Stimulated activated naive CD4-positive, alpha-beta T cell treated with Interleukin-2 at 50 U/mL for 16 hours (primary cell): ENCODE measurements at places on chromosomes 7 and 10.
A peak's percentile ranks its signal among the peaks of the same experiment; 100 is the strongest.

GRCh38 chr7:43099750-43100149 is 12.7 kb upstream of the HECW1 start:
- no peak for DNase-seq

DNA sequence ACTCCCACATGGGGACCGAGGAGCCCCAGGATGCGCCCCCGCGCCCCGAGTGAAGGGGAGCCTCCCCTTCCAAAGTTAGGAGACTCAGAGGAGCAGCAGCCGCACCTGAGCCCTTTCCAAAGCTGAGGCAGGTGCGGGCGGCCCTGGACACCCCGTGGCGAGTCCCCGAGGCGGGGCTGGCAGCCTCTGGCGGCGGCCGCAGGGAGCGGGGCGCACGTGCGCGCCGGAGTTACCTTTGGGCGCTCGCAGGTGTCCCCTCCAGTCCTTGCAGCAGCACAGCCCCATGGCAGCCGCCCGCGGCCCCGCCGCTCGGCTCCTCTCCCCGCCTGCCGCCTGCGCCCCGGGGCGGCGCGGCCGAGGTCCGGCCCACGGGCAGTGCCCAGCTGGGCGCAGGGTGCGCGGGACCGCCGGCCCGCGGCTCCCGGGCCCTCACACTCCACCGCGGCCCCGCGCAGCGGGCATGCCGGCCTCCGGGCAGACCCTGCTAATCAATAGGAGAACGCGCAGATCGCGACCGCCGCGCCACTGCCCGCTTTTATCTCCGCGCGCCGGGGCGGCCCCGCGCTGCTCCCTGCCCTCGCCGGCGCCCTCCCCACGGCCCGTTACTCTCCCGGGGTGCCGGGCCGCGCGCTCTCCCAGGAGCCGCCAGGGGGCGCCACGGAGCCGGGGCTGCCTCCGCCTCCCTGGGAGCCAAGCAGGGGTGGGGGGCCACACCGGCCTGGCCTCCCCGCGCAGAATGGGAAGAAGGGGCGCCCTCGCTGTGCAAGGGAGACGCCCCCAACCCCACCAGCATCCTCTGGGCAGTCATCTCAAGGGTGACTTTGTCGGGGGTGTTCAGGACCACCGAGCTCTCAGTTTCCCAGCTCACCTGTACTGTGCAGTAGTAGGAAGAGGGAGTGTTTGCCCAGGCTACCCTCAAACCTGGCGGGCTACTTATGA is 80.8 kb downstream of the ARHGAP22 start:
- no peak for DNase-seq

DNA sequence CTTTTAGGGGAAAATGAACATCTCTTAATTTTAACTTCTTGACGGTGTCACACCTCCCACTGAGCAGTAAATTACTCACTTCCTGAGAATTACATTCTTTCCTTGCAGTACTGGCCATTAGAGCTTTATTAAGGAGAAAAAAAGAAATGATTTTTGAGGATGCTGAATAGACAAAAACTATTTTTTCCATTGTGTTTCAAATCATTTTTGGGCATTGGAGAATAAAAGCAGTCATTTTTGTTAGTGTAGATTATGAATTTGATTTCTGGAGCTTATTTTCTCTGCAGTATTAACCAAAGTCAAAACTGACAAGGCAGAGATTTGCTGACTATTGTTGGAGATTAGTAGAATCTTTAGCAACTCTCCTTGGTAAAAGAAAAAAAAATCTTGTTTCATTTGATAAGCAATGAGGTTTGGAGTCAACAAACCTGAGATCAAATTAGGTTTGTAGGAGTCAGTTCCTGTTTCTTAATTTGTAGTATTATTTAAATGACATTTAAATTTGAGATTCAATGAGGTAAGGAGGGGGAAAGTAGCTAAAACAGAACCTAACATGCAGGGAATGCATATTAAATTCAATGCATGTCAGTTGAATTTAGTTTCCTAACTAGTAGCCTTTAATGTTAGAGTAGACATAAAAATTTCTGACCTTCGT is 70.6 kb downstream of the AP3M1 start:
- DNase-seq, result no peak

GRCh38 chr7:45178241-45179225 is 20.9 kb downstream of the RAMP3 start:
- no peak for DNase-seq

DNA sequence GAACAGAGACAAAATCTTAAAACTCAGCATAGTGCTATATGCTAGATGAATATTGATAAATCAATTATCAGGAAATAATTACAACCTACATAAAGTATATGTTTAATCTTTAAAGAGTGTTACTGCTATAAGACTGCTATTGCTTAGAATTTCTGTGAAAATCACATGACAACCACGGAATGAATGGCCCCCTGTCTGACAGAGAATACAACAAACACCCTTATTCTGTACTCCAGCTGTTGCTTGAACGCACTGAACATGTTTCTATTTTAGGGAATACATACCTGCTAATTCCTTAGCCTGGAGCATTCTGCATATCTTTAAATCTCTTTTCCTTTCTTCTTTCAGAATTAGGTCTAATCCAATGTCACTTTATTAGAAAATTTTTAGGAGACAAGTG is 452.4 kb upstream of the PHF14 start:
- DNase-seq, result no peak

DNA sequence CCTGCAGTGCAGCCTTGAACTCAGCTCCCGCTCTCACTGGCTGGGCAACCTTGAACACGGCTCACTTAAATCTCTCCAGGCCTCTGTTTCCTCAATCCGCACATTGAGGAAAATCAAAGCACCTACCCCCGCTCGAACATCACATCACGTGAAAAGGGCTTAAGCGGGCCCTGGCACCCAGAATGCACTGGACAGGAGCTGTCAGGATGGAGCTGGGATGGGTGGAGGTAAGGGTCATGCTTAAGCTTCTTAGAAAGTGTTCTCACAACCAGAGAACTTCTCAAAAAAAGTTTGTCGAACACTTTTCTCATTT is 55.7 kb upstream of the MGMT start:
- no peak for DNase-seq

GRCh38 chr10:31580646-31581045 is 261.6 kb downstream of the ZEB1 start:
- DNase-seq, result no peak

DNA sequence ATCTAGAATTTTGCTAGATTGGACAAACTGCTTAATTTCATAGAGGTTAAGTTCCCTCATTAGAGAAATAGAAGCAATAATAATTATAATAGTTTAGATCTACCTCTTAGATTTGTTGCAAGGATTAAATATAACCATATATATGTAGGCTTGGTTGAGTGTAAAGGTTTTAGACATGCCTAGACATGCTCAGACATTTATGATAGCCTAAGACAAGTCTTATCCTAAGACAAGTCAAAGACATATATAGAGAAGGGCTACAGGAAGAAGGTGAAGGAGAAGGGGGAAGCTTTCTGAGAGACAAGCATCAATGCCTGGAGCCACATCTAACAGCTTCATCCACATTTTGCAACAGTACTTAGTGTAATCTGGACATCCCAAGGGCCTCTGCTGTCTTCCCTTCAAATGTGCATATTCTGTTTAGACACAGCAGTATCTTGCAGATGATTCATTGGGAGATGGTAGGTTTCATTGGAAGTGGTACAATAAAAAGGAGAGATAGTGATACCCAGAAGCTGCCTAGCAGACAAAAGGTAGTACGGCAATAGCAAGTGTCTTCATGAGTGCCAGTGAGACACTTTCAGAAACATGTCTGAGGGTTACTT is 146.5 kb downstream of the HGF start:
- no peak for DNase-seq

GRCh38 chr7:26493737-26494428 is 202.2 kb downstream of the SNX10 start:
- DNase-seq, result no peak

DNA sequence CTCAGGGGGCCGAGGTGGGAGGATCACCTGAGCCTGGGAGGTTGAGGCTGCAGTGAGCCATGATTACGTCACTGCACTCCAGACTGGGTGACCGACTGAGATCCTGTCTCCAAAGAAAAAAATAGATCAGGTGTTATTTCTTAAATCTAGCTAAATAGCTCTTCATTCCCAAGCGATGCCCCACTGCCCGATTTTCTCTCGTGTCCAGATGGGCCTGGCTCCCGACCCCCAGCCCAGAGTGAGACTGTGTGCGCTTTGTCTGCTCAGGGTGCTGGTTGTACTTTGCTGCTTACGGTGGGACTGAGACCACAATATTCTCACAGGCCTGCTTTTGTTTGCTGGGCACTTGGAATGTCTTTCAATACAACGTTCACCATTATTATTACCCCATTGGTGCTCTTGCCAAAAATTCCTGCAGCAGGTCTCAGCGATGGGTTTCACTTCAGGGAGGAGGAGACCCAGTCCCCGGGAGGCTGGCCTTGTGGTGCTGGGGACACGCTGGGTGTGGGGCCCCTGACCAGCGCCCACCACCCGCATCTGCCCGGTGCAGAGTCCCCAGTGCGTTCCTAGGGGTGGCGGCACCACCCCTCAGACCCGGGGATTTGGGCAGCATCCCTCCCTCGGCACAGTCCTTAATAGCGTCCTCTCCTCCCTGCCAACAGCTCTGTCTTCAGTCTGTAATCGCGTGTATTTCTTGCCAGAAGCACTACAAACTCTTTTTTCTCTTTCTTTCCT is 20.4 kb upstream of the DPYSL4 start:
- no peak for DNase-seq

DNA sequence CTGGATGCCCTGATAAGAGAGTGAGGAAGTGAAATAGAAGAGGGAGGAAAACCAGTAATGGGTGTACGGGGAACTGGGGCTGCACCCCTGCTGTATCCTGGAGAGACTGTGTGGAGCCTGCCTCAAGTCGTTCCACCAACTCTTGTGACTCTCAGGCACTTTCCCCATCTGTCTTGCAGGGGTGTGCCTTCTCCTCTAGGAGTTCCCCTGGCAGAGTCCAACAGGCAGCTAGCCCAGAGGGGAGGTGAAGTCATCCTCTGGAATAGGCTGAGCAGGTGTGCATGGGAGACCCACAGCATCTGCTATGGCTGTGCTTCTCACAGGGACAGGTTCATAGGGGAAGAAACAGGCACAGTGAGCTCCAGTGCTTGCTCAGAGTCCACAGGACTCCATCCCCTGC is 46.8 kb downstream of the WIPF3 start:
- DNase-seq, result no peak

DNA sequence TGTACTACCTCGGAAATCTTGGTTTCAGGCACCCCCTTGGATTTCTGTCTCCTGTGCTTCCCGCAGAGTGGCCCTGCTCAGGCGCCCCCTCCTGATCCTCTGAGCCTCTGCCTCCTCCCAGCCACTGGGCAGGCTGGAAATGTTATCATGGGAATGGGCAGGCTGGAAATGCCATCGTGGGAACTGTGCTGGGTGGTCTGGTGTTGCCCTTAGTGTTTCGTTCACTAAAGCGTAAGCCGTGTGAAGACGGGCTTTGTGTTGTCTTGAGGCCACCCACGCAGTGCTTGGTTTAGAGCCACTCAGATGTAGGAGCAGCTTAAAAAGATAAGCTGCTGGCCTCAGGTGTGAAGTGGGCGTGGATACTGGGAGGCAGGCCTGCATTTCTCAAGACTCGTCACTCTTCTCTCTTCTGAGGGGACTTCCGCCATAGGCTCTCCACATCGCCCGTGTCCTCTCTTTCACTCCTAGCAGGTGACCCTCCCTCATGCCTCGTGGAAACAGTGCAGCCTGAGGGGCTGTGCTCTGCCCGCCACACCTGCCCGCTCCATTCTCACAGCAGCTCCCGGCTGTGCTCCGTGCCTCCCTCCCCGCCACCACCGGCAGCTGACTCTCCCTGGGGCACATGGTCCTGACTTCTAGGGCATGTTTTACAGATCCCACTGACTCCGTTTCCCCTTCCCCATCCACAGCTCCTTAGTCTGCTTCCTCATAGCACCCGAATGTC is 28.5 kb downstream of the PPP2R2D start:
- DNase-seq, result no peak

DNA sequence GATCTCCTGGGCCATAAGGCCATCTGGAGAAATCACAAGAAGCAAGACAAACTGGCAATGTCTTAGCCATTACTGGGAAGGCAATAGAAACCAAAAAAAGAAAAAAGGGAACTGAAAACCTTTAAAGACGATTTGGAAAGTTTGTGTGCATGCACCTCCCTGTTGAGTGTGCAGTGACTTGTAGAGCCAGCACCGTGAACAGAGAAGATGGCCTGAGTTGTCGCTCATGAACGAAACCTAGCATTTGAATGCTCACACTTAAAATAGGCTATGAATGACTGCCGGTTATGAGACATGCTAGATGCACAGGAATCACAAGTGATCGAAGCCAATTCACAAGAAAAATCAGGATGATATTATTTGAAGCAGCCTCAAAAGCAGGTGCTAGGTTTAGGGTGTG is 151.3 kb upstream of the ADO start:
- DNase-seq, result no peak

GRCh38 chr7:33495207-33495606 is 365.8 kb downstream of the BBS9 start:
- no peak for DNase-seq

DNA sequence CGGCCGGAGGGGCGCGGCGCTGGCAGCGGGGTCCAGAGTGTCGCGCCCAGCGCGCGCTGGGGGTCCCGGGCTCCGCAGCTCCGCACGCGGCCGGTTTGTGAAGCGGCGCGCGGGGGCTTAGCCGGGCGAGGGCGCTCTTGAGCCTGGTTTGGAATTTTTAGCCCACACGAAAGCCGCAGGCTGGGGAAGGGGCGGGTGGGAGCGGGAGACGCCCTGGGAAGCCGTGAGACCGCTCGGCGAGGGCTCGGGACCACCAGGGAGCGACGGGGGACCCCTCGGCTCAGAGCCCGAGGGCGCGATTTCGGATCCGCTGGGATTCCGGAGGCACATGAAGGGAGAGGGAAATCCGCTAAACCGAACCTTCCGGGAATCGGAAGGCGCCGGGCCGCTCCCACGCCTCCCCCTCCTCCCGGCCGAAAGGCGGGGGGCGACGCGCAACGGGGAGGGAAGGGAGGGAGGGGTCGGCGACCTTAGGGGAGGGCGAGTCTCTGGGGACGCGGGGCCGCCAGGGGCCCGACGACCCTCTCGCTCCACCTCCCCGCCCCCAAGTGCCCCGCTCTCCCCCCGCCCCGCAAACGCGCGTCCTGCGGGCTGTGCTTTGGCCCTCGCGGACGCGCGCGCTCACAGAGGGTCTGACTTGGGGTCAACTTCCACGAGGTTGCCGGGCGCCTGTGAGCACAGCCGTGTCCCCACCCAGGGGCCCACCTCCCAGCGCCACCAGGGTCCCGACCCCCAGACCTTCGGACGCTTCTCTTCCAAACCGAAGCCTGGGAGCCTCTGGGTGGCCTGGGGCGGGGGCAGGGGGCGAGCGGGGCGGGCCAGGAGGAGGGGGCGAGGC is 5.1 kb upstream of the ELFN1 start:
- DNase-seq, result peak; percentile 12

DNA sequence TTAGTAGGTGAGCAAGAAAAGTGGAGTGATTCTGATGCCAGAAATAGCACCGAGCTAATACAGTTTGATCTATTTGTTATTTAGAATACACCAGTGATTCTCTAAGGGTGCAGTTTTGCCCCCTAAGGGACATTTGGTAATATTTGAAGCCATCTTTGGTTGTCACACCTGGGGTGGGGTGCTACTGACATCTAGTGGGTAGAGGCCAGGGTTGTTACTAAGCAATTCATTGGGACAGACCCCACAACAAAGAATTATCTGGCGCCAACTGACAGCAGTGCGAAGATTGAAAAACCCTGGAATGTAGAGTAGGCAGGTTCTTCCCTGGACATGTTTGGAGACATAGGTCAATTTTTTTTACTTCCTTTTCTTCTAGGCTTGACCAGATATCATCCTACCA is 14.6 kb downstream of the PALS2 start:
- DNase-seq, result no peak
